Femur (tissue), 1 donor: ENCODE measurements at places on chromosomes 7 and 10.

- DNase-seq: no peak
Measured at GRCh38 chr10:126045861-126046260, 149.5 kb downstream of the FANK1 start.

DNA sequence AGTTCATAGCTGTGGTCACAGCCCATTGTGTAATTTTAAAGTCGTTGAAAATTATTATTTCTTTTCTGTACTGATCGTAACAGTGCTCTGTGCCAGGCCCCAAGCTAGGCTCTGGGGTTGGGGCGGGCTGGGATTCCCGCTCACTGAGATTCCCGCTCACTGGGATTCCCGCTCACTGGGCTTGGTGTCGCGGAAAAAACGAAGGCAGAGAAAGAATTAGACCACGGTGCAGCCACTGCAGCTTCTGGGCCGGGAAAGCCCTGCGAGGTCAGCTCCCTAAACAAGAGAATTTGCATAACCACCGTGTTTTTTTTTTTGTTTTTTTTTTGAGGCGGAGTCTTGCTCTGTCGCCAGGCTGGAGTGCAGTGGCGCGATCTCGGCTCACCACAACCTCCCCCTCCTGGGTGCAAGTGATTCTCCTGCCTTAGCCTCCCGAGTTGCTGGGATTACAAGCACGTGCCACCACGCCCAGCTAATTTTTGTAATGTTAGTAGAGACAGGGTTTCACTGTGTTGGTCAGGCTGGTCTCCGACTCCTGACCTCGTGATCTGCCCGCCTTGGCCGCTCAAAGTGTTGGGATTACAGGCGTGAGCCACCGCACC lies 31.2 kb downstream of the FOXK1 start:
- DNase-seq: no peak

DNA sequence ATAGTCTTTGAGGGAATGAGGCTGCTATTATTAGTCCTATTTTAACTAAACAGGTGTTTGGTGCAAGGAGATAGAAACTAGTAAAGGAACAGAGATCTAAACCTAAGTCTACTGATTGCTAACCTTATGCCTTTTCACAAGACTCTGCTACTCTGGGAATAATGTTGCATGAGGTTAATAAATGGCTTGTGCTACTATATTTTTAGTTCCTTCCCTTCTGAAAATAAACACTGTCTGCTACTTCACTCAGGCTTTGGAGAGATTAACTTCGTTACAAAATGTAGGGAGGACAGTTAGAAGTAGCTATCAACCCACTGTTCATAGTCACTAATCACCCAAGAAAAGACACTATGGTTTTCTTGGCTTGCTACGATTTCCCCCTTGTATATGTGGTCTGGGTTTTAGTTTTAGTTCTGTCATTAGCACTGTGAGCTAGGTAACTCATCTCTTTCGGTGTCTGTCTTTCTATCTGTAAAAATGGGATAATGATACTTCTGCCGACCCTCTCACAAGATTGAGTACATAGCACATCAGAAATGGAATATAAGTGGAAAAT lies 296.2 kb downstream of the LRRTM3 start:
- no peak for DNase-seq

- peak; percentile 44 for DNase-seq
Measured at GRCh38 chr7:13988731-13989125, 738 bp downstream of the ETV1 start.

- DNase-seq: no peak
Measured at GRCh38 chr10:23610626-23611307, 171.9 kb downstream of the OTUD1 start.

DNA sequence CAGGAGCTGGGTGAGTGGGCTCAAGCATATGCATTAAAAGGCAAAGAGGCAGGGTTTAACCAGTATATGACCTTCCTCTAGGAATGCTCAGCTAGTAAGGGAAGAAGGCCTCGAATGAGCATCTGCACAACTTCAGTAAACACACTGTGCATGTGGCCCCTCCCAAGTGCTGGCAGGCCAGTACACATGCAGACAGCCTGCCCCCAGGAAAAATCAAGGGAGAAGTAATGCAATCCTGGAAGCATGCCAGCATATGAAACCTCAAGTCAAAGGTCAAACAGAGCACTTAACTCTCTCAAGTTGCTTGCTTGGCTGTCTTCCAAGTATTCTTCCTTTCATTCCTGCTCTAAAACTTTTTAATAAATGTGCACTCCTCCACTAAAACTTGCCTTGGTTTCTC lies 208.4 kb downstream of the ACTR3B start:
- no peak for DNase-seq

DNA sequence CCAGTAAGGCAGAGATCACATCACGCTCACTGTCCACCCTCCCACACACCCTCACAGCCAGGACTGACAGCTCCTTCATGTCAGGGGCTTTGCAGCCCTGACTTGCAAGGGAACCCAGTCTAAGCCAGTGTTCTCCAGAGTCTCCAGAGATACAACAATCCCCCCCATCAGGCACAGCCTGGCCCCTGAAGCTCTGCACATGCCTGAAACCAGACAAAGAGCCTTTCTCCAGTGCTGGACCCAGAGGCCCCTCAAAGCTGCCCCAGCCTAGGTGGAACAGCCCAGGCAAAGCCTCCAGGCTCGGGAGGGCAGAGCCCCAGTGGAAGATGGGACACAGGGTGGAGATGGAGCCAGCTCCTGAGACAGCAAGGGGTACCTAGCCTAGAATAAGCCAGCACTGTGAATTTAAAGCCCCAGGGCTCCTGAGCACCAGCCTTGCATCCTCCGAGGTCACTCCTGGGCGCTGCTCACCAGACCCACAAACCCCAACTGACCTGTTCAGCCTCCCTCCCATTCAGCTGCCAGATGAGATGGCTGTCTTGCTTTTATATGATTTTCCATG lies 50.2 kb downstream of the GRID1 start:
- no peak for DNase-seq

- no peak for DNase-seq
Measured at GRCh38 chr7:31120800-31121513, 68.8 kb downstream of the ADCYAP1R1 start.

GRCh38 chr7:87448388-87448787 lies 27.1 kb downstream of the ABCB4 start:
- no peak for DNase-seq

DNA sequence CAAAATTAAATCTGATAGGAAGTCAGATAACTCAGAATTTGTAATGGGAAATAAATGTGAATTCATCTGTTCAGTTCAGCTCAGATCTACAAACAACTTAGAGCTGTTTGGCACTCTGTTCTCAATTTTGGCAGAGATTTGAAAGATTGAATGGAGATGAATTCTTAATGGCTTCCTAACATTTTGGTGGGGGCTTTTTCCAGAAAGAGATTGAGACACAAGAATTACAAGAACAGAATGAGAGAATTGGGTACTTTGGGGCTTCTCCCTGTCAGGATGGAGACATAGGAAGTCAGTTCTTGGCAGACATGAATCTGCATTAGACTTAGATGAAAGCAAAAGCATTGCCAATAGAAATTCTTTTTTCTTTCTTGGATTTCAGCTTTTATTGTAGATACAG lies 39.0 kb upstream of the PTPRZ1 start:
- DNase-seq: no peak

GRCh38 chr10:129222436-129222835 lies 244.6 kb upstream of the MGMT start:
- no peak for DNase-seq

DNA sequence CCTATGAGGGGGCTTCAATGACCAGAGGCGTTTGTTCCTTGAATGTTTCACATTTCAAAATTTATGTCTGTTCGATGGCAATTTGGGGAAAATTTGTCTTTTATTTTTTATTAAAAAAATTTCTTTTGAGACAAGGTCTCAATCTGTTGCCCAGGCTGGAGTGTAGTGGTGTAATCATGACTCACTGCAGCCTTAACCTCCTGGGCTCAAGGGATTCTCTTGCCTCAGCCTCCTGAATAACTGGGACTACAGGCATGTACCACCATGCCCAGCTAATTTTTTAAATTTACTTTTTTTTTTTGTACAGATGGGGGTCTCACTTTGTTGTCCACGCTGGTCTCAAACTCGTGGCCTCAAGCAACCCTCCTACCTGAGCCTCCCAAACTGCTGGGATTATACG lies 39.7 kb downstream of the OTUD1 start:
- DNase-seq: no peak

- no peak for DNase-seq
Measured at GRCh38 chr10:130707389-130707979, 571.3 kb downstream of the GLRX3 start.

- DNase-seq: no peak
Measured at GRCh38 chr10:96541921-96542320, 28.2 kb upstream of the TLL2 start.

- peak; percentile 26 for DNase-seq
Measured at GRCh38 chr7:88357294-88357693, 50.6 kb upstream of the STEAP4 start.

GRCh38 chr10:3413937-3414666 lies 241.5 kb upstream of the PITRM1 start:
- no peak for DNase-seq

DNA sequence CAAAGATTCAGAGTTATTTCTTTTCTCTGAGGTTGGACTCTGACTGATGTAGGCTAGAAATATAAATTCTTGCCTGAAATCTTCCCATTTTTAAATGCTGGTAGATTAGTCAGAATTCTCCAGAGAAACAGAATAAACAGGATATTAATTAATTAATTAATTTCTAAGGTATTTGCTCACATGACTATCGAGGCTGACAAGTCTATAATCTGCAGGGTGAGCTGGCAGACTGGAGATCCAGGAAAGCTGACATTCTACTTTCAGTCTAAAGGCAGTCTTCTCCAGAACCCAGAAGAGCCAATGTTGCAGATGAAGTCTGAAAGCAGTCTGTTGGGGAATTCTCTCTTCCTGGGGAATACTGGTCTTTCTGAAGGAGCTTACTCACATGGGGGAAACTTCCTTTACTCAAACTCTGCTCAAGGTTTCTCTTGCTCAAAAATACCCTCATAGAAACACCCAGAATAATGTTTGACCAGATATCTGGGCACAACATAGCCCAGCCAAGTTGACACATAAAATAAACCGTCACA lies 189.7 kb downstream of the KIF20B start:
- DNase-seq: no peak

DNA sequence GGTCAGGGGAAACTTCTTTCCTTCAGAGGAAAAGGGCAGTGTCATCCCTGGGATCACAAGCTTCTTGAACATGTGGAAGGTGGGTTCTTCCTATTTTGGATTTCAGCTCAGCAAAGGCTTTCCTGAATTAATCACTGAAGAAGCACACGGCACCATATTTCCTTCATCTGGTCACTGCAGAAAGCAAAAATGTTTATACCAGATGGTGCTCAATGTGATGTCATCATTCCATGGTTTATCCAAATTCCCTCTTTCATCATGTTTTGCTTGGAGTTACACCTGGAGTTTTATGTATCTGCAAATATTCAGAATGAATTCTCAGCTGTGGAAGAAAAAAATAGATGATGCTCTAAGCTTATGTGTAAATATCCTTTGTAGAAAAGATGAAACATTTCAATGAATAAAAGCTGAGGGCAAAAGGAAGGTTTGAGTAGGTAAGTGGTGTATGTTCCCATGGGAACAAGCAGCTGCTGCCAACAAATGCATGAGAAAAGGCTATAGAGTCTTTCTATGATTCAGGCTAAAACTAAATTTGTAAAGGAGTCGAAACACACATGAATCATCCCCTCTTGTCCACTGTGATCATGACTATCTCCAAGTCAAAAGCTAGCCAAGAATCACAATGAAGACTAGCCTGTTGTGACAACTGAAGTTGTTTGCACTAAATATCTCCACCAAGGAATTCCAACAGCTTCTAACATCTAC lies 26.9 kb upstream of the BPGM start:
- no peak for DNase-seq

- no peak for DNase-seq
Measured at GRCh38 chr10:122001698-122002097, 12.7 kb downstream of the TACC2 start.

DNA sequence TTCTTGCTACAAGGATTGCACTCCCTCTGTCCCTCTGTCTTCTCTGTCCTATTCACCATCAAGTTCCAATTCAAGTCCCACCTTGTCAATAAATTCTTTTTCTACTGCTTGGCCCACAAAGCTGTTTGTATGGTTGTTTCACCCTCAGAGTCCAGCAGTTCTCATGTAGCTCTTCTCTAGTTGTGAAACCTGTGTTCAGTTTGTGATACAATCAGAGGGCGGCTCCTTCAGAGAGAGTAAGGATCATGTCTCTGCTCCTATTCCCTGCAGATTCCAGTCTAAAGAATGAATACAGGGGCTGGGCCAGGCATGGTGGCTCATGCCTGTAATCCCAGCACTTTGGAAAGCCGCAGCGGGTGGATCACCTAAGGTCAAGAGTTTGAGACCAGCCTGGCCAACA lies 126.6 kb upstream of the BET1 start:
- no peak for DNase-seq

DNA sequence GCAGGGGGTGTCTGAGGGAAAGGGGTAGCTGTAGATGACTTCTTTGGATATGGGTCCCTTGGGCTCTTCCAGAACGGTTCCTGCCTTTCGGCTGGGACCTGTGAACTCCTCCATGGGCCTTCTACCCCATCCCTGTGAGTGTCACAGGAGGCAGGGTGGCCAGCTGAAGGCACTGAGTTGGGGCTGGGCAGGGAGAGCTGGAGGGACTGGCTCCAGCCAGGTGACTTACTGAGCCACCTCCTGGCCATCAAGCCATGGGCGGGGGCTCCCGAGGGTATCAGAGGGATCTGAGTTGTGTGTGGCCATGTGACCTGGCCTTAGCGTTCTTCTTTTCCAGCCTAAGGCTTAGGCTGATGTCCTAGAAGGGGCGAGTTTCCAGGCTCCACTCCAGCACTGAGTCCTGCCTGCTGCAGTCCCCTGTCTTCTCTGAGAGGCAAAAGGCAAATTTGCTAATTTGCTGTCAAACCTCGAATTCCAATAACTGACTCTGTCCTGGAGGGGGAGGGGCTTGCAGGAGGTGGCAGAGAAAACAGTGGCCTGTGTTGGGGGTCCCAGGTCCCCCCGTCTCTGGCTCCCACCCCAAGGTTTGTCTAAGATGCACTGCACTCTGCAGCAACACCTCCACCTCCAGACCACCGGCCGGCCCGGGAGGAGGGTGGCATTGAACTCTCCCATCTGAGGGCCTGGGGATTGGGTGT lies 27.2 kb downstream of the ADCYAP1R1 start:
- DNase-seq: no peak

GRCh38 chr10:12445701-12446334 lies 96.5 kb downstream of the CAMK1D start:
- DNase-seq: no peak
